Activated CD8-positive, alpha-beta memory T cell treated with anti-CD3 and anti-CD28 coated beads, Interleukin-2, amount 10 ng/mL, durations not matched to agents 7 days and 5 days (primary cell): ENCODE measurements at places on chromosomes 12 and 14. TPM values are rescaled to one million over a fixed set of nuclear protein-coding genes. Genes with fewer than 3 reads are reported as not detected.

- H3K36me3 ChIP-seq: peaks cover 11% of the 10 kb centered on the region
- H3K27ac ChIP-seq: no peak overlapping the region
- peaks cover 57% of the 10 kb centered on the region for H3K4me1 ChIP-seq
- H3K27me3 ChIP-seq: no peaks in the 10 kb centered on the region
Measured at GRCh38 chr12:96240656-96241055, 46.5 kb downstream of the ELK3 start.

GRCh38 chr12:42871816-42872215, 282.3 kb upstream of the PRICKLE1 start:
- no peak overlapping the region for H3K27ac ChIP-seq
- DNase-seq: no peak
- no peak overlapping the region for H3K4me3 ChIP-seq
- no peaks in the 10 kb centered on the region for H3K4me1 ChIP-seq
- no peaks in the 10 kb centered on the region for H3K27me3 ChIP-seq

- no peaks in the 10 kb centered on the region for H3K36me3 ChIP-seq
- no peaks in the 10 kb centered on the region for H3K27me3 ChIP-seq
- H3K4me3 ChIP-seq: no peak overlapping the region
- no peak overlapping the region for H3K27ac ChIP-seq
Measured at GRCh38 chr14:87186737-87187136, 806.2 kb downstream of the GALC start.

DNA sequence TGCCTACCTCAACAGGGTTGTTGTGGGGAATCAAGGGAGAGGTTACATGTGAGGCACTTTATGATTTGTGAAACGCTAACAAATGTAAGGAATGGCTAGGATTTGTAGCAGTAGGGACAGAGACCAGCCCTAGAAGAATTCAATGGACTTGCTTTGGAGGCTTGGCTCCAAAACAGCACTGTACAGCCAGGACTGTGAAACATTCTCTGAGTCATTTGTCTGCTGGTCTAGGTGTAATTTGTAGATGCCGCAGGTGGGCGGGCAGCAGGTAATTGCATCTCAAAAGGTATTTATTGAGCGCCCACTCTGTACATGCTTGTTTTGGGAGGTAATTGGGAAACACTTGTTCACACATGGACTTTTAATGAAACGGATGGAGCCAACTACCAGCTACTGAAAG, 11.4 kb downstream of the SLC7A8 start:
- H3K27ac ChIP-seq: no peak overlapping the region
- H3K27me3 ChIP-seq: peaks cover 16% of the 10 kb centered on the region
- no peak for DNase-seq
- no peaks in the 10 kb centered on the region for H3K4me1 ChIP-seq
- no peak overlapping the region for H3K4me3 ChIP-seq
- no peaks in the 10 kb centered on the region for H3K36me3 ChIP-seq

DNA sequence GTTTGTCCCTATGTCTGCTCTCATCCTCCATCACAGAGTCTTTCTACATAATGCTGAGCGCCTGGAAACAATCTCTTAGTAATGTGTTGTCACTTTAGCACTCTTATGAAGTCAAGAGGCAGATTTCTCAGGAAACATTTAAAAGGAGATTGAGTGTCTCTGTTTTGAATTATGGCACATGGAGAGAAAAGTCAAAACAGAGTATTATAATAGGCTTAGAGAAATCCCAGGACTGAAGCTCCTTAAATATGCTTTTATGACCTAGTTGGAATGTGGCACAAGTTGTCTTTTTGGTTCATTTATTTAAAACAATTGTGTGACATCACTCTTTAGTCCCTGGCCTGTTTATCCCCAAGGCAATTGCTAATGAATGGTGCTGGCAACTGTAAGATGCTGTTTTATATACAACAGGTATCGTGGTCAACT, 117.8 kb upstream of the HIF1A start:
- H3K4me3 ChIP-seq: no peak overlapping the region
- no peak overlapping the region for H3K27ac ChIP-seq
- peaks cover 22% of the 10 kb centered on the region for H3K4me1 ChIP-seq
- H3K36me3 ChIP-seq: peaks cover 12% of the 10 kb centered on the region

DNA sequence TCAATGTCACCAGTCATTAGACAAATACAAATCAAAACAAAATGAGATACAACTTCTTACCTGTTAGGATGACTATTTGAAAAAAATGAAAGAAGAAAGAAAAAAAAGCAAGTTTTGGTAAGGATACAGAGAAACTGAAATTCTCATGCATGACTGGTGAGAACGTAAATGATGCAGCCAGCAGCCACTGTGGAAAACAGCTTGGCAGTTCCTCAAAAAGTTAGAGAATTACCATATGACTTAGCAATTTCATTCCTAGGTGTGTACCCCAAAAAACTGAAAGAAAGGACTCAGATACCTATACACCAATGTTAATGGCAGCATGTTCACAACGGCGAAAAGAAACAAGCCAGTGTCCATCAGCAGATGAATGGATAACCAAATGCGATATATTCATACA, 26.6 kb downstream of the NINJ2 start:
- no peak for DNase-seq
- H3K4me1 ChIP-seq: peaks cover 39% of the 10 kb centered on the region
- H3K27me3 ChIP-seq: no peaks in the 10 kb centered on the region
- H3K27ac ChIP-seq: no peak overlapping the region
- no peak overlapping the region for H3K4me3 ChIP-seq

- no peaks in the 10 kb centered on the region for H3K36me3 ChIP-seq
- H3K4me1 ChIP-seq: peaks cover 2% of the 10 kb centered on the region
- H3K4me3 ChIP-seq: no peak overlapping the region
- no peak overlapping the region for H3K27ac ChIP-seq
- peaks cover 36% of the 10 kb centered on the region for H3K27me3 ChIP-seq
Measured at GRCh38 chr14:22794551-22794951, 20.7 kb downstream of the SLC7A7 start.

DNA sequence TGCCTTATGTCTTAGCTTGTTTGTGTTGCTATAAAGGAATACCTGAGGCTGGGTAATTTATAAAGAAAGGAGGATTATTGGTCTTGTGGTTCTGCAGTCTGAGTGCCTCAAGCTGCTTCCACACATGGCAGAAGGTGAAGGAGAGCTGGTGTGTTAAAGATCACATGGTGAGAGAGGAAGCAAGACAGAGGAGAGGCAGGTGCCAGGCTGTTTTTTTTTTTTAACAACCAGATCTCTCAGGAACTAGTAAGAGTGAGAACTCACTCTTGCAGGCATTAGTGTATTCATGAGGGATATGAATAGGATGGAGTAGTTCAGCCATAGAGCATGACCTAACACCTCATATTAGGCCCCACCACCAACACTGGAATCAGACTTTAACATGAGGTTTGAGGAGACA, 123.4 kb downstream of the CMAS start:
- peaks cover under 1% of the 10 kb centered on the region for H3K4me1 ChIP-seq
- no peak overlapping the region for H3K4me3 ChIP-seq
- H3K36me3 ChIP-seq: peaks cover under 1% of the 10 kb centered on the region

- H3K4me1 ChIP-seq: no peaks in the 10 kb centered on the region
- H3K4me3 ChIP-seq: no peak overlapping the region
- H3K27me3 ChIP-seq: no peaks in the 10 kb centered on the region
- no peak for DNase-seq
- no peak overlapping the region for H3K27ac ChIP-seq
- no peaks in the 10 kb centered on the region for H3K36me3 ChIP-seq
Measured at GRCh38 chr12:97921979-97922722, 459.5 kb downstream of the RMST start.

HRK gene
- total RNA-seq: not detected

RD3L gene
- total RNA-seq: not detected

GARIN6 gene
- total RNA-seq: not detected

KRT78 gene
- total RNA-seq: not detected

SYCP3 gene
- total RNA-seq: 0.93 TPM

GALNT4 gene
- total RNA-seq: 17.5 TPM

GPR137C gene
- total RNA-seq: 0.73 TPM
